T-helper 17 cell (primary cell): ENCODE measurements at places on chromosomes 6 and 20.

DNA sequence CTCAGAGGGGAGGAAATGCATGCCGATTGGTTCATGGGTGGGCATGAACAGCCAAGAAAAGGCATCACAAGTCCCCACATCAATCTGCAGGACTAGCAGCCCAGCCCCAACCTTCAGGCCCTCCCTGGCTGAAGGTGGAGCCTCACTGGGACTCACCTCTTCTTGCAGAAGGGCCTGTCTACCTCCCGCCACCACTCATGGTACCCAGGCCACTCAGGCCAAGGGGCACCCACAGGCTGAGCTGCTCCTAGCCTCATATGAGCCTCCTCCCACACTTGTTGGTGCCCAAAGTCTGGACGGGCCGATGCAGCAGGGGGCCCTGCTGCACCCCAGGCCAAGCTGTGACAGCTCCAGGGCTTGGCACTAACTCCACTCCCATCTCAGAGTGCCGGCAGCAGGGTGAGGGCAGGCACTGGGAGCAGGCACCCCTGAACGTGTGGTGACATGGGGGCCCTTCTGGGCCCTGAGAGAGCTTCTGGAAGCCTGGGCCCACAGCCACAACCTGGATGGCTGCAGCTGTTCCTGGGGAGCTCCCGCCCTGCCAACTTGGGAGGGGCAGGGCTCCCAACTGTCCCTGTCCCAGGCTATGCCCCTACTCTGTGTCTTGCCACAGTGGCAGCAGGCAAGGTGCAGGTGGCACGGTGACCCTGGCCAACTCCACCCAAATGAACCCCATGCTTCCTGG, 13.7 kb upstream of the FUT9 start:
- no peak overlapping the region for H3K4me3 ChIP-seq
- DNase-seq, result no peak
- H3K4me1 ChIP-seq, result peaks cover 2% of the 10 kb centered on the region
- H3K36me3 ChIP-seq, result no peaks in the 10 kb centered on the region
- no peak overlapping the region for H3K27ac ChIP-seq

- H3K4me3 ChIP-seq, result no peak overlapping the region
- H3K27ac ChIP-seq, result no peak overlapping the region
- DNase-seq, result no peak
- H3K27me3 ChIP-seq, result no peaks in the 10 kb centered on the region
Observed at GRCh38 chr6:130560231-130560630, 194.4 kb downstream of the TMEM200A start.

DNA sequence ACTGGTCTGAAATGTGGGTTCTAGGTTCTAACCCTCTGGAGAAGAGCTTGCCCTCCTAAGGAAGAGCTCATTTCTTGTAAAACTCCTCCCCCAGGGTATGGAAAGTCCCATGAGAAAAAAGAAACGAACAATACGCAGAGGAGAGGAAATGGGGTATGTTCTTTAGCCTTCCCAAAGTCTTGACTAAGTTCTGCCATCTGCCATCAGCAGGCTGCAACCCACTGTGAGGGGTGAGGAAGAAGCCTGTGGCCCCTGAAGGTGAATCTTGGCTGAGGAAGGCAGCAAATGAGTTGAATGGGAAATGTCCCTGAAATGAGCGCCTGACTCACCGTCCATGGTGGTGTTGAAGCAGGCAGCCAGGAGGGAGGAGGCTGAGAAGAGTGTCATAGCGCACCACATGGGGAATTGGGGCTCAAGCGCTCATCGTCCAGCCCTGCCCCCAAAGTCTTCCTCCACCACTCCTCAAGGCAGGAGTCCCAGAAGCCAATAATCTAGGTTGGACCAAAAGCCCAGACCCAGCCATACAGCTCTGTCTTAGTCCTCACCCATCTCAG, 10.4 kb upstream of the MATN4 start:
- H3K27me3 ChIP-seq, result peaks cover 38% of the 10 kb centered on the region
- peak overlapping the region; percentile 79 for H3K27ac ChIP-seq
- peaks cover 17% of the 10 kb centered on the region for H3K4me1 ChIP-seq
- DNase-seq, result no peak
- no peak overlapping the region for H3K4me3 ChIP-seq

- no peaks in the 10 kb centered on the region for H3K4me1 ChIP-seq
- H3K4me3 ChIP-seq, result no peak overlapping the region
- no peak overlapping the region for H3K27ac ChIP-seq
- no peak for DNase-seq
- H3K36me3 ChIP-seq, result no peaks in the 10 kb centered on the region
- H3K27me3 ChIP-seq, result no peaks in the 10 kb centered on the region
Observed at GRCh38 chr6:56246541-56246880, 869 bp downstream of the COL21A1 start.

DNA sequence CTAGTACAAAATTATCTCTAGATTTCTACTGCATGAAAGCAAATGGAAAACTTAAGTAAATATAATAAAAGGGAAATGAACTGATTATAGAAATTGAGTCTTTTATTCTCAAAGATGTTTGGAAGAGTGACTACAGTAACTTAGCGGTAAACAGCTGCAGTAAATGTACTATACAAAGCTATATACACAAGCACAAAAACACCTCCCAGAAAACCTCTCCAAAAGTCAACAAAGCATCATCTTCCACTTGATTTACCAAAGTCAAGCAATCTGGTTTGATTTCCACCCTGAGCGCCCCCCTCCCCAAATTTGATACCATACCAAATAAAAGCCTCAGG, 142.1 kb upstream of the SHLD1 start:
- peak overlapping the region; percentile 99 for H3K27ac ChIP-seq
- DNase-seq, result no peak
- peak overlapping the region; percentile 97 for H3K4me3 ChIP-seq

GRCh38 chr6:129500958-129501739, 208.8 kb downstream of the ARHGAP18 start:
- H3K27me3 ChIP-seq, result no peaks in the 10 kb centered on the region
- no peak overlapping the region for H3K4me3 ChIP-seq
- H3K4me1 ChIP-seq, result peaks cover 10% of the 10 kb centered on the region
- H3K27ac ChIP-seq, result no peak overlapping the region
